ENCODE measurements at places on chromosomes 13 and 19. TPM values are rescaled to one million over a fixed set of nuclear protein-coding genes. Genes with fewer than 3 reads are reported as not detected.

DNA sequence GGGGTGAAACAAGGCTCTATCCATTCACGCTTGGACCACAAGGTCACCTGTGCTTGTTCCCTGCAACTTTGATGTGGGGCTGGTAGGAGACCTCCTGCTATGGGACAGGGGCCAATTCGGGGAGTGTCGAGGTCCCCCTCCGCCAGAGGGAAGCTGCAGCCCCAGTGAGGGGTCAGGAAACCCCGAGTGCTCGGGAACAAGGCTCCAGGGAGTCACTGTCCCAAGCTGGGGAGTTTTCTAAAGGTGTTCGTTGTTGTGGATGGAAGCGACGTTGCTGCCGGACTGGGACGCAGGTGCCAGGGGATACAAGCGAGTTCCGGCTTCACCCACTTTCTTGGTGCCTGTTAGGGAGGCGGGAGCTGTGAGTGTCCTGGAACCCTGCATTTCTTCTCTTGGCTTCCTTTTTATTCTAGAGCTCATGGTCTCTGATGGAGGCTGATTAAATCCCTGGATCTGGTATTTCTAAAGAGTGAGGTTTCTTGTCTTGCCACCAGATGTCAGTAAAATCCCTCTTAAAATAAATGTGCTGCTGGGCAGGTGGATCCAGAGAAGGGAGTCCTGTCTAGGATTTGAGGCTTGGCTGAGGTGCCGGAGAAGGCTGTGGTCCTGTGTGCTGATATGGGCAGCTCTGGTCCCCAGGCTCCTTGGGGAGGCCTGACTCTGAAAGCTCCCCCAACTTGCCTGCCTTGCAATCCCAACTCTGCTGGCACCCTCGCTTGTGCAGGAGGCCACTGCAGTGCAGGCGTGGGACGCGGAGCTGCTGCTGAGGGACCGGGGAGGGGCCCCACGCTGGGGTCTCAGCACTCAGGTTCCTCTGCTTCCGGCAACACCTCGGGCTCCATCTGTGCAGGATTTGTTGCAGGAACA lies 153.9 kb downstream of the TEX29 start:
- H3K27ac ChIP-seq = no peak overlapping the region
- peaks cover 21% of the 10 kb centered on the region for H3K27me3 ChIP-seq
- no peak overlapping the region for H3K4me3 ChIP-seq
- H3K4me1 ChIP-seq = peaks cover 5% of the 10 kb centered on the region
- no peaks in the 10 kb centered on the region for H3K36me3 ChIP-seq

DNA sequence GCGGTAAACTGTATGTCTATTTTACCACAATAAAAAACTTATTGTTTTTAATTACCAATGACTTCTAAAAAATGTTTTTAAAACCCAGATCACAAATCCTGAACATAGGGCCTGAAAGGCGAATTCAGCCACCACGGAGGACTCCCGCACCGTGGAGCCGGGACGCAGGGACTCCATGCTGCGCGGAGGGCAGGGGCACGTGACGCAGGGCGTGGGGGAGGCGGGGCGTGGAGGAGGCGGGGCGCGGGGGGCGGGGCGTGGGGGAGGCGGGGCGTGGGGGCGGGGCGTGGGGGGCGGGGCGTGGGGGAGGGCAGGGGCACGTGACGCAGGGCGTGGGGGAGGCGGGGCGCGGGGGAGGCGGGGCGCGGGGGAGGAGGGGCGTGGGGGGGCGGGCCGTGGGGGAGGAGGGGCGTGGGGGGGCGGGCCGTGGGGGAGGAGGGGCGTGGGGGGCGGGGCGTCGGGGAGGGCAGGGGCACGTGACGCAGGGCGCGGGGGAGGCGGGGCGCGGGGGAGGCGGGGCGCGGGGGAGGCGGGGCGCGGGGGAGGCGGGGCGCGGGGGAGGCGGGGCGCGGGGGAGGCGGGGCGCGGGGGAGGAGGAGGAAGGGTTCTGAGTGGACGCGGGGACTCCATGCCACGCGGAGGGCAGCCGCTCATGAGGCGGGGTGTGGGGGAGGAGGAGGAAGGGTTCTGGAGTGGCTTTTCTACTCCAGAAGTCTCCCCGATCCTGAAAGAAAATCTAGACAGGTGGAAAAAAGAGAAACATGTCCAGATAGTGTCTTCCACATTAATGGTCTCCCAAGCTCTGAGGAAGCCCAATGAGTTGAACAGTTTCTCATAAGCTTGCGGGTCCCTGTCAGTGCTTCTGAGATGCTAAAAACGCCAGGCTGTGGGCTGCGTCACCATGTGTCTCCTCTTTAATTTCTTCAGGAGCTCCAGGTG lies 4.4 kb upstream of the PROZ start:
- peaks cover 17% of the 10 kb centered on the region for H3K4me1 ChIP-seq
- no peaks in the 10 kb centered on the region for H3K27me3 ChIP-seq
- H3K27ac ChIP-seq = peak overlapping the region; percentile 92
- no peak for DNase-seq
- H3K4me3 ChIP-seq = peak overlapping the region; percentile 72

DNA sequence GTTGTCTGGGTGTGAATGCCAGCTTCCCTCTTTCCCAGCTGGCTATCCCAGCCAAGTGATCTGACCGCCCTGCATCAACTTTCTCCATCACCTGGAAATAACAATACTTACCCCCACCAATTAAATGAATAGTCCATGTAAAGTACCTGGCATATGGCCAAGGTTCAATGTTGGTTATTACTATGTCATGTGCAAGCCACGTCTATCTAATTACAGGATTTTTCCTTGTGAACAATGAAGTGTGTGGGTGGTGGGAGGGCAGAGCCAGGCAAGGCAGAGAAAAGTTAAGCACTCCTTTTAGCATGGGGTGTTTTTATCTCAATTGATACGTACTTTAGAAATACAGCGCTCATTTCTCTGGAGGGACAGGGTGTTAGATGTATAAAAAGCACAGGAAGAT lies 121.1 kb downstream of the NHLRC3 start:
- no peak for DNase-seq
- H3K27me3 ChIP-seq = peaks cover 13% of the 10 kb centered on the region
- no peak overlapping the region for H3K4me3 ChIP-seq
- no peak overlapping the region for H3K27ac ChIP-seq

DNA sequence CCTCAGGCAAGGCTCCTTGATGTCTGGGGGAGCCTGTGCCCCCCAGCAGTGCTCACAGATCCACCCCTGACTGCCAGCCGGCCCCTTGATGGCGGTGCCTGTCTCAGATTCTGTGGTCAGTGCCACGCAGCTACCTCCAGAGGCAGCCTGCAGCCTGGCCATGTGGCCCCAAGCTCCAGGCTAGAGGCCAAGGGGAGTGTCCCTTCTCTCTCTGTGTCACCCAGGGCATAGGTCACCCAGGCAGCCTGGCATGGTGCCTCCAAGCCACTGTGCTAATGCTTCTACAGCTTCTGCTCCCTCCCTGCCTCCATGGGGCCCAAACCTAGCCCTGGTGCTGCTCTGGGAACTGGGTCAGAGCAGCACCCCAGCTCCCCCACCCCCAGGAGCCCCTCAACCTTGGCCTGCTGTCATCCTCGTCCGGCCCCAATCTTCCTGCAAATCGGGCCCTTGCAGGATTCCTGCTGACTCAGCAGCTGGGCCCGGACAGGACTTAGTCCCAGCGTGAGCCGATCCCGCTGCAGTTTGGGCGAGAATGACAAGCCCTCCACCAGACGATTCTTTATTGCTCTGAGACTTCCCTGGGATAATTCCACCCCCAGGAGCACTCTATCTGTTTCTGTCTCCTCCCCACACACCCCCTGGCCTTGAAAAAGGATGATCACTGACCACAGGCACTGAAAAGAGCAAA lies 2.8 kb upstream of the ARL11 start:
- no peak overlapping the region for H3K4me3 ChIP-seq
- H3K27ac ChIP-seq = no peak overlapping the region
- H3K4me1 ChIP-seq = no peaks in the 10 kb centered on the region
- H3K27me3 ChIP-seq = no peaks in the 10 kb centered on the region
- DNase-seq = no peak

GRCh38 chr13:69704311-69704710 lies 403.3 kb upstream of the ATXN8OS start:
- no peaks in the 10 kb centered on the region for H3K36me3 ChIP-seq
- no peak overlapping the region for H3K4me3 ChIP-seq

GRCh38 chr13:110183910-110184309 lies 123.0 kb downstream of the COL4A1 start:
- H3K36me3 ChIP-seq = peaks cover 69% of the 10 kb centered on the region
- H3K27ac ChIP-seq = peak overlapping the region; percentile 81
- no peaks in the 10 kb centered on the region for H3K27me3 ChIP-seq
- peaks cover 47% of the 10 kb centered on the region for H3K4me1 ChIP-seq
- DNase-seq = no peak
- H3K4me3 ChIP-seq = no peak overlapping the region

DNA sequence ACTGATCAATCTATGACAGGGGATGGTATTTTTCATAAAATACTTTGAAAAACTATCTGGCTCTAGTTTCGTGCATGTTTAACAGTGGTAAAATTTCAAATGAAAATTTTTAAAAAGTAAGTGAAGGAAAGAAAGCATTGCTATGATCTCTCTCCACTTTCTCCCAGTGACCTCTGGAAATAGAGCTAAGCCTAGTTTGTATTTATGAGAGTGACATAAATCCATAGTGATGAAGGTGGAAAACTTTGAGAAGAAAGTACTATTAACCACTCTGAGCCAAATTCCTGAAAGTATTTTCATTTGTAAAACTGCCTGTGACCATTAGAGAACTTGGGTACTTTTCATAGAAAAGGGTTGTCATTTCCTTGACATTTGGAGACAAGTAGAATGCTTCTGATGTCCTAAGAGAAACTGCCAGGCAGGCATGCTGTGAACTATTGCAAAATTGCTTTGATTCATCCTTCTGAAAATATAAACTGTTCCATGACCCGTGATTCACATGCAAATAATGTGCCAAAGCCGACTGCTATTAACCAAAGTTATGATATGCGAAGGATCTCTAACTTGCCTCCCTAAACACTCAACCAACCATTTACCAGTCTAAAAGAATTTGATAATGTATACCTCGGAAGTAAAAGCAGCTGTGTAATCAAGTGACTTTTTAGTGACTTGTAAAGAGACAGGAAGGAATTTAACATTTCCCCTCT lies 133.2 kb downstream of the VWA8 start:
- no peak for DNase-seq
- peak overlapping the region; percentile 18 for H3K4me3 ChIP-seq
- peak overlapping the region; percentile 56 for H3K27ac ChIP-seq

DNA sequence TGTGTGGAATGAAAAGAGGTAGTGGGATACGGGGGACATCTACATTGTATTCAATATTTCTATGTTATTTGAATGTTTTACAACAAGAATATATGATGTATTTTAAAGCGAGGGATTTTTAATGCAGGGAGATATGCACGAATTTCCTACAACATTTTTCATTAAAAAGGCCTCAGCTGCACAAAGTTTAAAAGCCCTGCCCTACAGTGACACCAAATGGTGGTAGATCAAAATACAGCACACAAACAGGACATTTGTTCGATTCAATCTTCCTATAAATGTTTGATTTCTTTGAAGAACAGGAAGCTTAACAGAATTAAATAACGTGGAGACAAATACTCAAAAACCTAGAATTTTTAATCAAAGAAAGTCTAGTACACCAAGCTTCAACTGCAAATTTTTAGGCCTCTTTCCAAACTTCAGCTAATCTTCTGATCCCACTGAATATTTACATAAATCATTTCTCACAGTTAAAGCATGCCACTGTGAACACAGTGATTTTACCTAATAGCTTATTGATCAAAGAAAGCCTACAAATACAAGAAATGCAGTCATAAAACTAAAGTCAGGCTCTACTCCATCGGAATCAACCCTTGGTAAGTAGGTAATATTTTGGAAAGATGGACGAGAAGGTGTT lies 257.2 kb downstream of the DIAPH3 start:
- H3K4me3 ChIP-seq = no peak overlapping the region
- DNase-seq = no peak
- peaks cover 10% of the 10 kb centered on the region for H3K4me1 ChIP-seq
- H3K36me3 ChIP-seq = peaks cover 2% of the 10 kb centered on the region
- no peak overlapping the region for H3K27ac ChIP-seq
- no peaks in the 10 kb centered on the region for H3K27me3 ChIP-seq

DNA sequence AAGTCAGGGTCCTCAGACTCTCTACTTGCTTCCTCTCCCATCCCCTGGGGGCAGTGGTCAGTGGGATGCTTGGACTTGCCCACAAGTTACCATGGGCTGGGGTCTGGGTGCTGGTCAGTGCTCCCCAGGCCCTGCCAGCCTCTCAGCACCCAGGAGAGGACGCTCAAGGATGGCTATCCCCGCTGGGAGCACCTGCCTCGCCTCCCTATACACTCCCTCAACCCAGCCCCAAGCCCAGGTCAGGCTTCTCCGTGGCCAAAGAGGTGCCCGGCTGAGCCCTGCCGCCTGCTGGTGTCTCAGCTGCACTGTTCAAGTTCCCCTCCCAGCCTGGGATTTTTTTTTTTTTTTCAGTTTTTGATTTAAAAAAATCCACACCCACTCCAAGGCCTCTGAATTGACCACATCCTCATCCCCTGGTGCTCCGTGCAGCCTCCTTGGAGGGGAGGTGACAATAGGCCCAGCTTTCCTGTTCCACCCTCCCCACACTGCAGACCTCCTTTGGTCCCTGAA lies 10.8 kb downstream of the F2RL3 start:
- no peaks in the 10 kb centered on the region for H3K36me3 ChIP-seq
- peaks cover 7% of the 10 kb centered on the region for H3K4me1 ChIP-seq
- DNase-seq = no peak
- H3K4me3 ChIP-seq = no peak overlapping the region

DNA sequence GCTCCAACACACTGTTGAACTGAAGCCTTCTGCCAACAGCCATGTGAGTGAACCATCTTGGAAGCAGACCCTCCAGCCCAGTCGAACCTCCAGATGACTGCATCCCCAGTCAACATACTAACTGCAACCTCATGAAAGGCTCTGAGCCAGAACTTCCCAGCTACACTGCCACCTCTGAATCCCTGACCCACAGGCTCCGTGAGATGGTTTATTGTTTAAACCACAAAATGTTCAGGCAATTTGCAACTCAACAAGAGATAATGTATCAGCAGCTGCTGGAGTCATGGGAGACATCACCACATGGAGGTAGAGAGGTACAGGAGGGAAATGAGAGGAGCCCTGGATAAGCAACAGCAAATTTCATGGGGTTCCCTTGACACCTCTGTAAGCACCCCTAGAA lies 266.4 kb upstream of the NBEA start:
- no peak for DNase-seq
- H3K4me3 ChIP-seq = no peak overlapping the region
- H3K27me3 ChIP-seq = no peaks in the 10 kb centered on the region
- no peaks in the 10 kb centered on the region for H3K36me3 ChIP-seq
- H3K27ac ChIP-seq = no peak overlapping the region
- peaks cover 2% of the 10 kb centered on the region for H3K4me1 ChIP-seq

The KLK2 gene
- total RNA-seq = not detected

The ZNF420 gene
- total RNA-seq = 7.1 TPM

The CHST8 gene
- total RNA-seq = not detected

The C13orf42 gene
- total RNA-seq = not detected

The MARK4 gene
- 36.5 TPM for total RNA-seq

The KLK14 gene
- total RNA-seq = not detected

The EHD2 gene
- 493 TPM for total RNA-seq

Data from chondrocyte (in vitro differentiated cells).